ENCODE measurements at places on chromosomes 7 and 10.

GRCh38 chr10:31118556-31118955 is 86.9 kb upstream of the ZNF438 start:
- no peak for DNase-seq

DNA sequence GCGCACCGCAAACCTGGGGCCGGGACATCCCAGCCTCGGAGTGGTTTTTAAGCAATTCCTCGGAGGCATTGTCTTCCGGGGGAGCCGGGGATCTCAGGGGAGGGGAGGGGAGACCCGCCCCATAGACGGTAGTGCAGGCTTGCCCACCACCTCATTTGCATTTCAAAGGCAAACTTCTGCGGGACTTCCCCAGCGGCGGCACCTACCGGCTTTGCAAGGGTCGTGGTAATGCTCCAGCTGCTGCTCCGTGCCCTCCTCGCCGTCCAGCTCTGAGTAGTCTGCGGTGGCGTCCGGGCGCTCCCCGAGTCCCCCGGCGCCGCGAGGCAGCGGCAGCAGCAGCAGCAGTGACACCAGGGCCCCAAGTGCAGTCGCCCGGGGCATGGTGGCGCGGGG is 425 bp downstream of the TLL2 start:
- no peak for DNase-seq

- no peak for DNase-seq
Measured at GRCh38 chr10:63865210-63865609, 344.0 kb downstream of the REEP3 start.

DNA sequence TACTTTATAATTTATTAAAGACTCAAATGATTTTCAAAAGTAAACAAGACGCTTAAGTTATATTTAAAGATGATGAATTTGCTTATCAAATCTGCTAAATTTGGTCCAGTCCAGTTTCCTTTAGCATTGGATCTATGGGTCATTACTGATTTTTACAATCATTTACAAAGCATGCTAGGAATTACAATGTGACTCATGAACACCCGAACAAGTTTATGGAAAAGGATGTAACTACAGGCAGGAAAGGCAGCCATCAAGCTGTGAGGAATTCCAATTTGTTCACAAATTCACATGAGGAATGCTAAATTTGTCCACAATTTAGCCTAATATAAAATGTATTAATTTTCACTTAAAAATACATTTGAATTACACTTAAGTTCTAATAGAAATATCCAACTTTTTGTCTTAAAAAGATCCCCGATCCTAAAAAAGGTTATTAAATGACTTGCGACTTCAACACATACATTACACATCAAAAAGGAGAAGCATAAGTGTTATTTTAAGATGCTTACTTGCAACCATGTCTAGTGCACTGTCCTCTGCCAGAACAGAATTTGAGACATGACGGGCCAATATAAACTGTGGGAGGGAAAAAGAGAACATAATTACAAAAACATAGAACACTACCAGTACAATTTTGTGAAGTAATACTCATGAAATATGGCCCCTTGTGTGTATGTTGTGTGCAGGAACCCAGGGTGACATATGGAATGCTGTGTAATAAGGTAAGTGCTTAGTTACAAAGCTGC is 194.2 kb upstream of the SLC26A5 start:
- no peak for DNase-seq

GRCh38 chr7:40733578-40733977 is 598.8 kb downstream of the SUGCT start:
- no peak for DNase-seq

- DNase-seq, result peak; percentile 46
Measured at GRCh38 chr10:22560913-22561239, 153.5 kb downstream of the PIP4K2A start.

GRCh38 chr7:142855756-142856564 is 1.1 kb downstream of the EPHB6 start:
- DNase-seq, result no peak

GRCh38 chr7:40500219-40500618 is 365.4 kb downstream of the SUGCT start:
- DNase-seq, result no peak

DNA sequence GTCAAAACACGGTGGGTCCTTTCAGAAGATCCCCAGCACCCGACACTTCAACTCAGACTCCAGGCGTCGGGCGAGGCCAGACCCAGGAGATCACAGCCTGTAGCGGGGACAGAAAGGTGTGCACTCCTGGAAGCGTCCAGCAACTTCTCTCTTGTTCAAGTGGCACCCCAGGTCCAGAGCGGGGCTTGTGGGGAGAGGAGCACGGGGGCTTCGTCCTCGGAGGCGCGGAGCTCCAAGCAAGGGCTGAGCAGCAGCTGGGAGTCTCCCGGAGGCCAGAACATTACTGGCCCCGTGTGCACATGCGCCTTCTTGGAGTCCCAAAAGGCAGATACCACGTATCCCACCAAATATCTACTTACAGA is 54.9 kb downstream of the ZRANB1 start:
- DNase-seq, result no peak
